ENCODE measurements at places on chromosomes 3 and 15.

DNA sequence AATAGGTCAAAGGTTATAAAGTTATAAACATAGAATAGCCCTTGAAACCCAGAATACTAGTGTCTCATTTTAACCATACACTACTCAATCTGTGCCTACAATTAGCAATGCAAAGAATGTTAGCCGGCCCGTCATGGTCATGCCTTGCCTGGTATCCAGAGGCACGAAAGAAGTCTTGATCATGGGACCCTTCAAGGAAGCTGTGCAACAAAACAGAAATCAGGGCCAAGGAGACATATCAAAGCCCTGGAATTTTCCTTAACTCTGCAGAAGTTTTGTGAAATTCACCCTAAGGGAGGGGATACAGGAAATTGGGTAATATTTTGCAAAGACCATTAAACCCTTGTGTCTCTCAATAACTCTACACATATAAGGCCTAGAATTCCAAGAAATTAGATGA lies 482.4 kb downstream of the ROBO1 start:
- DNase-seq, result no peak

GRCh38 chr3:73683706-73684105 lies 59.0 kb upstream of the PDZRN3 start:
- no peak for DNase-seq

DNA sequence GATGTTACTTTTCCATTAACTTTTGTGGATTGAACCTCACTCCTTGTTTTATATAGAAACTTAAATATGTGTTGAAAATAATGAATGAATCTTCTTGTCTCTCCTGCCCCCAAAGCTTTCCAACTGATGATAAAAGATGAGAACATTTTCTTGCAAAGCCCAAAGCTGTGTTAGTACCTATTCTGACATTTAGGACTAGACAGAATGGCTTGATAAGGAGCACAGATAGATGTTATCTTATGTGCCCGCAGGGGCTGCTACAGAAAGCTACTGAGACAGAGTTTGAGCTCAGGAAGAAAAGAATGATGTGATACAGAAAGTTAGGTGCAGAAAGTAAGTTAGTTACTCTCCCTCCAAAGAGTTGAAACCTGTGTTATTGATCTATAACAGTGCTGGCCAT lies 109.4 kb upstream of the ATP11B start:
- no peak for DNase-seq

GRCh38 chr3:136044980-136045745 lies 79.6 kb downstream of the PPP2R3A start:
- no peak for DNase-seq

DNA sequence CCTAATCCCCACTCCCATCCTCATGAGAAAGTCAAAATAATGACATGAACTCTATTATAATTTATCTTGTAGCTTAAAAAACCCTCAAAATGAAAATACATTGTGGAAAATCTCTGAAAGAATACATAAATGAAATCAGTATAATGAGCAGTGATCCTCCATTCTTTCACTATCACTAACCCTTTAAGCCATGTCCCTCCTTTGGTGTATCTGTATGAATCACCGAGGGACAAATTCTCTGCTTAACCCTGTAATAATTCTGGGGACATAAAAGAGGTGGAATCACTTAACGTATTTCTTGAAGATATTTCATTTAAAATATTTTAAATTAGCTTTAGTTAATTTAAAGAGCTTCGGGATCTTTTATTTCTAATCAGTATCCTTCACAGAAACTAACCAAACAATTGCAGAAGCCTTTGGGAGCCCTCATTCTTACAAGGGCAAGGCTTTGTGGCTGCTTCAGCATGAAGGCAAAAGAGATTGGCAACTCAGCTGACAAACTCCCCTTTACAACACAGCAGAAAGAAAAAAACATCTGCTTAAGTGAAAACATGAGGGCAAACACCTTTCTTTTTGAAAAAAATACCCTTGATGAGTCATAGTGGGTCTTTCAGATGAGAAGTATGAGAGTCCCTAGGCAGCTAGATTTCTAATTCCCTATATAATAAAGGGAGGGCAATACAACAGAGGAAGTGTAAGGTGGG lies 44.0 kb upstream of the ALCAM start:
- no peak for DNase-seq
